Activated T-helper 1 cell treated with anti-CD3 and anti-CD28 coated beads, Interleukin-12 subunit alpha, Interleukin-12 subunit beta, Interleukin-2, Interleukin-4 antibody, amounts not matched to agents 30 ng/mL and 10 ng/mL and 1 ng/mL, durations not matched to agents 14 hours and 24 hours and 36 hours (primary cell): ENCODE measurements at places on chromosomes 1 and 21. TPM values are rescaled to one million over a fixed set of nuclear protein-coding genes. Genes with fewer than 3 reads are reported as not detected.

Gene FCRL4
- not detected in 2 replicates for total RNA-seq

Gene OR2L5
- total RNA-seq = not detected in 2 replicates

Gene OR2T35
- not detected in 2 replicates for total RNA-seq

Gene PWP2
- total RNA-seq = 11.9 and 15.1 TPM in 2 replicates

Gene S100A12
- not detected in 2 replicates for total RNA-seq

Gene S100A14
- total RNA-seq = 0.16 TPM in 1 of 2 replicates, not detected in the other

DNA sequence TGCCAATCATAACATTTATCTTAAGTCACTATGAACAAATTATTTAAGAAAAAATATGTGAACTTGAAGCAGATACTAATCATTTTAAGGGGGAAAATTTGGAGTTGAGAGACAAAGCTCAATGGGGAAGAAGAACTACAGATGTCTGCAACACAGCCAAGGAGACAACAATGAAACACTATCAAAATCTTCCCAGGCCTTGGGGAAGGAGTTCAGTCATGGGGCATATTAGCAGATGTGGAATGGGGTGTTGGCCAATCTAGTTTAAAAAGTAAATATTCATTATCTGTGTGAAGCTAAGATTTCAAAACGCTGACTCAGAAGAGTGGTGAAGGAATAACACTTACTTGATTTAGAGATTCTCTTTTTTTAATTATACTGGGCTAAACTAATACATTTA is 671.6 kb upstream of the ZP4 start:
- no peaks in the 10 kb centered on the region for H3K27me3 ChIP-seq
- H3K36me3 ChIP-seq = no peaks in the 10 kb centered on the region
- H3K4me1 ChIP-seq = no peaks in the 10 kb centered on the region
- H3K4me3 ChIP-seq = no peak overlapping the region

DNA sequence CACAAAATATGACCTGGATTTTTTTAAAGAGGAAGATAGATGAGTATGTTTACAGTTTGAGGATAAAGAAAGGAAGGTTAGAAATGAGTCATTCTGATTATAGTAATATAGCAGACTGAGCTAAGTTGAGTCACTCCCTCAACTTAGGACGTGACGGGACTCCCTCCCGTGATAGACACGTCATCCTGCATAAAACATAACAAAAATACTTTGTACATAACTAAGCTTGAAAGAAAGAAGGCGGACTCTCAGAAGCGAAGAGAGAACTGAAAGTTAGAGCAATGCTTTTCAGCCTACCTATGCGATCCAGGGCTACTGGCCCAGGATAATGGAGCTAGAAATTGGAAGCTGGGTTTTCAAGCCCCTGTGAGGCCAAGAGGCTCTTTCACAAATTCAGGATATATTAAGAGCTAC is 53.0 kb upstream of the DESI2 start:
- no peaks in the 10 kb centered on the region for H3K36me3 ChIP-seq
- H3K27ac ChIP-seq = peak overlapping the region; percentile 94
- H3K27me3 ChIP-seq = peaks cover 9% of the 10 kb centered on the region
- peak overlapping the region; percentile 79 for H3K4me3 ChIP-seq

DNA sequence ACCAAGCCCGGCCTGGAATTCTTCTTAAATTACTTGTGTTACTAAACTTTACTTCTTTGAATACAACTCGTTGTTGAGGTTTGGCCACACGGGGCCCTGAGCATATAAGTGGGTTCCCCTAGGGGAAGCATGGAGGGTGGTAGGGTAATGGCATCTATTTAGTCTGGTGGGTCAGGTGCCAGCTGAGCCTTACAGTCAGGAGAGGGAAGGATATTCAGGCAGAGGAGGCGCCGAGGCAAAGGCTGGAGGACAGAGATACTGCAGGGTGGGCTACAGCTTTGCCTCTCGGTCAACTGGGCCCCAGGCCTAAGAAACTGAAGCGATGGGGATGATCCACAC is 424 bp upstream of the NECAP2 start:
- peak overlapping the region; percentile 93 for H3K27ac ChIP-seq
- DNase-seq = no peak
- H3K27me3 ChIP-seq = no peaks in the 10 kb centered on the region
- peaks cover 7% of the 10 kb centered on the region for H3K36me3 ChIP-seq
- peaks cover 33% of the 10 kb centered on the region for H3K4me1 ChIP-seq
- H3K4me3 ChIP-seq = peak overlapping the region; percentile 95

GRCh38 chr1:116322752-116323405 is 50.2 kb upstream of the ATP1A1 start:
- no peak for DNase-seq
- H3K27me3 ChIP-seq = no peaks in the 10 kb centered on the region
- H3K4me3 ChIP-seq = no peak overlapping the region
- H3K4me1 ChIP-seq = peaks cover 62% of the 10 kb centered on the region
- no peaks in the 10 kb centered on the region for H3K36me3 ChIP-seq

DNA sequence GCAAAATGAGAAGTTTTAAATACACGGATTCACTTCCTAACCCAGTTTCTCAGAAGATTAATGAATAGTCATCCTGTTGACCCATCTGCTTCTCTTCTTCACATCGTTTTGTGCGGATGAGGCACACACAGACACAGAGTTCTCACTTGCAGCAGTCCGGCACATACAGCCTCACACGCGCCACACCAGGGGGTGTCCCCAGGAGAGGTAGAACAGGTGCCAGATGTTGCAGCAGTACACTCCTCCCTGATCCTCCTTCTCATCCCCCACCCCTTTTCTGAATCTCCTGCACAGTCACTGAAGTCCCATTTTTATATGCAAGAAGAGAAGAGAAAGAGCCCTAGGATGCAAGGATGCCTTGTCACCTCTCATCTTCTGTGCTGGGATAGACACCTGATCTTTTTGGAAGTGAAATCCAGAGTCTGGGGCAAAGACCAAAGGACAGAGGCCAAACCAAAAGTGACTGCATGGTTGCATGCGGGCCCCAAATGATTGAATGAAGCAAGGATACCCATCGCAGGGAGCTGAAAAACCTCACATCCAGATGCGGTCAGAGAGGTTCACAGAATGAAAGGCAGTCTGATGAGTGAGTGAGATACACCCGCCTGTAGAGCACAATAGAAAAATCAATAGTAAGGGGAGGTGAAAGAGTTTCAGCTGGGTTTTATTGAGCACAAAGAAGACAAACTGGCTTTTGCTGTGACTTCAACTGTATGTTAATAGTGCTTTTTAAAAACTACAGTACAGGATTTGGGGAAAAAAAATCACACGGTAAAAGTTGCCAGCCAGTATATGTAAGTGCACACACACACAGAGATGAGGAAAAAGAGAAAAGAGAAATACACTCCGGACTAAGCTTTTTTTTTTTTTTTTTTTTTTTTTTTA is 28.9 kb downstream of the PBX1 start:
- H3K27ac ChIP-seq = no peak overlapping the region
- H3K27me3 ChIP-seq = peaks cover 2% of the 10 kb centered on the region
- no peak overlapping the region for H3K4me3 ChIP-seq
- no peak for DNase-seq

GRCh38 chr1:152533327-152533938 is 19.2 kb downstream of the CRCT1 start:
- H3K27ac ChIP-seq = no peak overlapping the region
- no peak for DNase-seq
- no peaks in the 10 kb centered on the region for H3K36me3 ChIP-seq
- no peaks in the 10 kb centered on the region for H3K4me1 ChIP-seq
- H3K4me3 ChIP-seq = no peak overlapping the region

- H3K27me3 ChIP-seq = no peaks in the 10 kb centered on the region
- peak overlapping the region; percentile 29 for H3K27ac ChIP-seq
- peaks cover 46% of the 10 kb centered on the region for H3K4me1 ChIP-seq
- H3K36me3 ChIP-seq = peaks cover 58% of the 10 kb centered on the region
- H3K4me3 ChIP-seq = no peak overlapping the region
- no peak for DNase-seq
Observed at GRCh38 chr1:220012259-220012658, 34.0 kb downstream of the EPRS1 start.

DNA sequence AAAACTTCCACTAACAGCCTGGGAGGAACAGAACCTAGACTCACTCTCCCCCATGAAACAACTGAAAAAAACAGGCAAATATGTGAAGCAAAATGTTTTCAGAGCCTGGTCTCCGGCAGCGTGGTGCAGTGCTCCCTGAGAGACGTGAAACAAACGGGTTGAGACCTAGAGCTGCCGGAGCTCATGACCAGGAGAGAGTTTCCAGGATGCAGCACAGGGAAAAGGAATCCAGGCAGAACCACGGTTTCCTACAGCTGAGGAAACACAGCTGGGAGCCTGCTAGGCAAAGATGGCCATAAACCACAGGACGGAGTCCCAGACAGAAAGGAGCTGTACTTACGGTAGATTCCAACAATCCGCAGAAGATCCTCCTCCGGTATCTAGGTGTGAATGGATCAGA is 20.2 kb upstream of the SLC19A1 start:
- peaks cover 45% of the 10 kb centered on the region for H3K27me3 ChIP-seq
- no peak overlapping the region for H3K4me3 ChIP-seq
- no peak overlapping the region for H3K27ac ChIP-seq

GRCh38 chr1:162080472-162081015 is 11.1 kb downstream of the NOS1AP start:
- H3K4me1 ChIP-seq = no peaks in the 10 kb centered on the region
- H3K36me3 ChIP-seq = no peaks in the 10 kb centered on the region
- H3K27ac ChIP-seq = no peak overlapping the region
- DNase-seq = no peak
- H3K27me3 ChIP-seq = peaks cover 20% of the 10 kb centered on the region
- no peak overlapping the region for H3K4me3 ChIP-seq

DNA sequence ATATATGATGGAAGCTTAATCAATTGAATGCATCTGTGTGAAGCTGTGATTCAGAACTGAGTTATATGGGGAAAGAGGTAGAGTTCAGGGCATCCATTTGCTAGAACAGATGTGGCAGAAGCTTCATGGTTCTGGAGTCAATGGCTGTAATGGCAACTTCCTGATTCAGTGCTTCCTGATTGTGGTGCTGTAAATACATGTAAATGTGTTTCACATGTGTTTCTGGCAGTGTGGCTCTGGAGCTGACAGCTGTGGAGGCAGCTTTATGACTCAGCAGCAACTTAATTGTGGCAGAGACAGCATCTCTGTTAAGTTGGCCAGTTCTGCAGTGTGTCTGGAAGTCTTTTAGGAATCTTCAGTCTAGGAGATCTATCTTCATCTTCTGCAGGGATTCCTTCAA is 226.6 kb upstream of the ZRANB2 start:
- no peak for DNase-seq
- H3K4me1 ChIP-seq = no peaks in the 10 kb centered on the region
- no peaks in the 10 kb centered on the region for H3K27me3 ChIP-seq
- H3K36me3 ChIP-seq = no peaks in the 10 kb centered on the region
- no peak overlapping the region for H3K4me3 ChIP-seq

GRCh38 chr1:91732291-91733107 is 153.5 kb downstream of the TGFBR3 start:
- H3K27me3 ChIP-seq = peaks cover 8% of the 10 kb centered on the region
- H3K4me1 ChIP-seq = peaks cover 51% of the 10 kb centered on the region
- no peak overlapping the region for H3K4me3 ChIP-seq
- H3K27ac ChIP-seq = peak overlapping the region; percentile 37
- no peak for DNase-seq

DNA sequence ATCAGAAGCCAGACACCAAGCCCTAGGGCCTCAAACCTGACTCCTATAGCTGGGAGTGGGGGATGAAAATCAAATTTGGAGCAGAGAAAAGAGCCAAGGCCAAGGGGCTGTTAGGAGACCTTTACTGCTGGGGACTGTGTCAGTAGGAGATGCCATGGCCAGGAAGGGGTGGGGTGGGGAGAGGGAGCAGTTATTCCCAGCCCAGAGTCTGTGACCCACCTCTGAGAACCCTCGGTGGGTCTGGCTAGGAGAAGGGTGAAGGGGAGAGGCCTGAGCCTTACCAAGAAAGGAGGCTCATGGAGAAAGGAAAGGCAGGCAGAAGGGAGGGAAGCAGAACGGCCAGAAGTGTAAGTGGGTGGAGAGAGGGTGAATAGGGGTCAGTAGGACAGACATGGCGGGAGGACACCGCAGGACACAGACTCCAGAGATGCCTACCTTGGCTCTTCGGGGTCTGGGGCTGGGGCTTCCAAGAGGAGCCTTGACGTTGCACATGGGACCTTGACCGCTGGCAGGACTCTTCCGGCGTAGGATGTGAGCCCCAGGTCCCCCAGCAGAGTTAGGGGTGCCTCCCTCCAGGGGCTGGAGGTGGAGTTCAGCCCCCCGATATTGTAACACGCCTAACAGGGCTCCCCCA is 1.2 kb downstream of the ADAMTS4 start:
- H3K27ac ChIP-seq = no peak overlapping the region
- no peak overlapping the region for H3K4me3 ChIP-seq
- DNase-seq = no peak
- H3K27me3 ChIP-seq = no peaks in the 10 kb centered on the region
- H3K4me1 ChIP-seq = peaks cover 59% of the 10 kb centered on the region

- no peak overlapping the region for H3K4me3 ChIP-seq
- H3K27ac ChIP-seq = no peak overlapping the region
Observed at GRCh38 chr1:214349008-214349407, 68.0 kb downstream of the SMYD2 start.

DNA sequence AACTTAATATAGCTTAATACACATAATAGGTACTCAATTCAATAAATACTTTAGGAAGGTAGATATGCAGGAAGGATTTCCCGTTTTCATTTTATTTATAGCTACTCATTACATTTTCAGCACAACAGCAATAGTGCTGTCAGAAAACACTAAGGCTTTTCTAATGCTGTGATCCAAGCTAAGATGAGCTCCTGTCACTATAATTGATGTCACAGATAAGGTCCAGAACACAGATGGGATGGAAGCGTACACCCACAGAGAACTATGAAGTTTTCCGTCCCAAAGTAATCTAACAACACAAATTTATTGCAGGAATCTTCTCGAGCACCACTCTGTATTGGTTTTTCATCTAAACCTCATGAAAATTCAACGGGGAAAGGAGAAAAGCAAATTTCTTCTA is 13.6 kb downstream of the AUNIP start:
- DNase-seq = no peak
- H3K4me1 ChIP-seq = no peaks in the 10 kb centered on the region
- no peak overlapping the region for H3K4me3 ChIP-seq
- H3K27me3 ChIP-seq = no peaks in the 10 kb centered on the region

GRCh38 chr1:102896771-102897170 is 211.6 kb downstream of the COL11A1 start:
- no peak overlapping the region for H3K27ac ChIP-seq
- H3K36me3 ChIP-seq = no peaks in the 10 kb centered on the region

DNA sequence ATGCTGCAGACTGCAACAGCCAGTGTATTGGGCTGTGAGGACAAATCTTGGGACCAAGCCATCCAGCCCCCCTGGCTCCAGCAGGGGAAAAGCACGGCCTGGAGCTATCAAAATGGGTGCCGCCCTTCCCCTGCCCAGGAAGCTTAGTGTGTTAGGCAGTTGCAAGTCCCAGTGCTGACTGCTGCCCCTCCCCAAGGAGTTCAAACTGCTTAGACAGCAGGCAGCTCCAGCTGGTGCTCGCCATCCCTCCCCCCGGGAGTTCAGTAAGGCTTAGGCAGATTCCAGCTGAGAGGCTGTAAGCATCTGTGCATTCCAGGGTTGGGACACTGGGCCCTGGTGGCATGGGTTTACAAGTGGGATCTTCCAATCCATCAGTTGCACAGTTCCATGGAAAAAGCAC is 579.6 kb upstream of the NR5A2 start:
- DNase-seq = no peak
- no peaks in the 10 kb centered on the region for H3K36me3 ChIP-seq
- no peak overlapping the region for H3K27ac ChIP-seq
- peaks cover 10% of the 10 kb centered on the region for H3K27me3 ChIP-seq
- no peak overlapping the region for H3K4me3 ChIP-seq
- H3K4me1 ChIP-seq = no peaks in the 10 kb centered on the region
